Progenitor cell of endocrine pancreas (in vitro differentiated cells): ENCODE measurements at places on chromosomes 13 and 19. TPM values are rescaled to one million over a fixed set of nuclear protein-coding genes. Genes with fewer than 3 reads are reported as not detected.

The CEACAM20 gene
- not detected in 2 replicates for total RNA-seq

DNA sequence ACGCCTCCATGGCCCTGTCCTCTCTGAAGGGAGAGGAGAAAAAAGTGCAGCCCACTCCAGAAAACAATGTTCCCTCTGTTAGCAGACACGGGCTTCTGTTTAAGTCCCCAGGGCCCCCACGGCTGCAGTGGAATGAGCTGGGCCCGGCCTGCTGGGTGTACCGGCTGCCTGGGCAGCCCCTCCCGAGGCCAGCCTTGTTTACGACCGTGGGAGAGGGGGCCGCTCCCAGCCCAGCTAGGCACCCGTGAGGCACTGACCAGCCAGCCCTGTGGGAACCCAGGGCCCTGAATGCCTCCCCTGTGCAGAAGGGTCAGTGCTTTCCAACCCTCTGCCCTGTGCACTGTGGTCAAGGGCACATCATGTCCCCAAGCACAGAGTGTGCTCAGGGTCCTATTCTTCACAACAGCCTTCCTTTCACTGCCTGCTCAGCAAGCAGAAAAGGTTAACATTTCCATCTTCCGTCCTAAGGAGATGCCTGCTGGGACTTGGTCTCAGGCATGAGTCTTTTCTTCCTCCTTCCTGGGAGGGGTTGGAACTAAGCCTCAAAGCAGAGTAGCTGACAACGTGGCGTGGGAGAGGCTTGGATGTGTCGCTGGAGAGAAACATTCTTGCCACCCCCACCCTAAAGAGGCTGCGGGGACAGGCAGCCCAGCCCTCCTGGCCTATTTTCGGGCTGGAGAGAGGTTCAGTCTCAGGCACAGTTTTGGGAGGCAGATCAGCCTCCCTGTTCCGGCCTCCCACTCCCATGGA lies 90.1 kb downstream of the RGCC start:
- no peak for DNase-seq

DNA sequence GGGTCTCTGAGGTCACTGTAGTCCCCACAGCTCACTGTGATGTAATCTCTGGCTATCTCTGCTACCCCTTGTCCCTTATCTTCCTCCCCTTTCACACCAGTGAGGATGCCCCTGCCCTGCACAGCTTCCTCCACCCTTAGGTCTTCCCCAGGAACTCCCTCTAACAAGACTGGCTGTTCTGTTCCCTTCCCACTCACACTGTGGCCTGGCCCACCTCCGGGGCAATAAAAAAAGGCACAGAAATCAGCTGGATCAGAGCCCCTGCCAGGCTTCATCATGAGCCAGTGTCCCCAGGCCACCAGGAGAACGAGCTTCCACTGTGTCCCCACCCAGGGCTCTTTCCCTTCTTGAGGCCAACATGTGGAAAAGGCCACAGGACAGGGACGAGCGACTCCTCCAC lies 4.6 kb downstream of the CEACAM3 start:
- no peak for DNase-seq

DNA sequence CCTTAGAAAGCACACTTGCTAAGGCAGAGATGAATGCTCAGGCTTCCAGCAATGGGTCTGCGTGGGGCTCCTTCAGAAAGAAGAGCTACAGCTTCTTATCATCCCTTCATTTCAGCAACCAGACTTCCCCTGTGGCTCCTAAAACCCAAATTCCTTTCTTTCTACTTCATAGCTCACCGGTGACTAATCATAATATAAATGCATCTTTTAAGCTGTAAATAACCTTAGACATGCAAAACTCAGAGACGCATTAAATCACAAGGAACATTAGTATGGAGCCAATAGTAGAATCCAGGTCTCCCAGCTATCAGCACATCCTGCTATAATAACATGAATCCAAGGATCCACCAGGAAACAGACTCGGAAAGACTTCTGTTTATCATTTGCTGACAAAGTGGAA lies 375.6 kb downstream of the COG6 start:
- no peak for DNase-seq

GRCh38 chr19:55251341-55252081 lies 7.3 kb downstream of the PPP6R1 start:
- no peak for DNase-seq

DNA sequence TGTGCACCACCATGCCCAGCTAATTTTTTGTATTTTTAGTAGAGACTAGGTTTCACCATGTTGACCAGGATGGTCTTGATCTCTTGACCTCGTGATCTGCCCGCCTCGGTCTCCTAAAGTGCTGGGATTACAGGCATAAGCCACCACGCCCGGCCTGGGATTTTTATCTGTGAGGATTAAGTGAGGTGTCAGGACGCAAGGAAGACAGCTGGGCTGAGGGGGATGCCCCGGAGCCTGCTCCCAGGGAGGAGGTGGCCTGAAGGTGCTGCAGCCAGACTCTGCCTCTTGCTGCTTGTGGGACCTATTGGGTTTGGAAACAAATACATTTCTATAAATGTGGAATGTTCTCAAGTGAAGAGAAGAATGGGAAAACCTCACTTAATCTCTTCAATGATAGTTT lies 131.6 kb downstream of the OLFM4 start:
- no peak for DNase-seq

The KASH5 gene
- total RNA-seq, result not detected in 2 replicates

- no peak for DNase-seq
These were observed 4.4 kb downstream of the BCAT2 start for GRCh38 chr19:48806518-48806817.

The ARL11 gene
- total RNA-seq, result 0.10 TPM in 1 of 2 replicates, not detected in the other

DNA sequence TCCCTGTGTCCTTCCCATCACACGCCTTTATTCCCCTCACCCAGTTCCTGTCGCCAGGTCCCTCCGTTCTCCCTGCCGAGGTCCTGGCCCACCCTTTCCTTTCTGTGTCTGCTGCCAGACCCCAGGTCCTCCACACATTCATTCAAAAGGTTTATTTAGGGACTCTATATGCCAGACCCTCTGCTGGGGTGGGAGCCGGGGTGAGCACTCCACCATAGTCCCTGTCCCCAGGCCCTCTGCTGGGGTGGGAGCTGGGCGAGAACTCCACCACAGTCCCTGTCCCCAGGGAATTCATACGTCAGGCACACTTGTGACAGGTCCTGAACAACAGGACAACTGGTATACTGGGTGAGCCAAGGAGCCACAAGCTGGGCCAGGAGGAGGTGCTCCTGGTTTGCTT lies 34.4 kb upstream of the TUBGCP3 start:
- no peak for DNase-seq

The SACS gene
- total RNA-seq, result 7.1 and 9.3 TPM in 2 replicates

GRCh38 chr19:40542202-40542859 lies 34.3 kb upstream of the SHKBP1 start:
- no peak for DNase-seq

GRCh38 chr13:101416181-101417042 lies at the start of gene NALCN:
NALCN (minus strand) TSS chr13:101416508; CDS start chr13:101399126, 17,382 bp downstream.
- DNase-seq, result peak; percentile 21

GRCh38 chr19:18723871-18724377 lies 40.4 kb downstream of the CRTC1 start:
- no peak for DNase-seq

DNA sequence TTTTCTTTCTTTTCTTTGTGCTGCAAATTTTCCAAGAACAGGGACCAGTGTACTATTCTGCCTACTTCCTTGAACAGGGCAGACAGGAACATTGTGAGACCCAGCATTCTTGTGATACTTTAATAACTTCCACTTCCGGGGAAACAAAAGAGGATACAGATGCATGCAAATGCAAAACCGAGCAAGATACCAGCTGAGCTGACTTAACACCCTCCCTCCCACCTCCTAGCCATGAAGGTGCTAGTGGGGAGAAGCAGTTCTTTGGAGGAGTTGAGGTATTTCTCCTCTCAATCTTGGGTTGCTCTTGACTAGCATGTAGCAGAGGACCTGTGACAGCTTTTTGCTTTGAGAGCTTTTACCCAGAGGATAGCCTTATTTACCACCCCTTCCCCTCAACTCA lies 111.2 kb downstream of the KLF5 start:
- DNase-seq, result no peak

DNA sequence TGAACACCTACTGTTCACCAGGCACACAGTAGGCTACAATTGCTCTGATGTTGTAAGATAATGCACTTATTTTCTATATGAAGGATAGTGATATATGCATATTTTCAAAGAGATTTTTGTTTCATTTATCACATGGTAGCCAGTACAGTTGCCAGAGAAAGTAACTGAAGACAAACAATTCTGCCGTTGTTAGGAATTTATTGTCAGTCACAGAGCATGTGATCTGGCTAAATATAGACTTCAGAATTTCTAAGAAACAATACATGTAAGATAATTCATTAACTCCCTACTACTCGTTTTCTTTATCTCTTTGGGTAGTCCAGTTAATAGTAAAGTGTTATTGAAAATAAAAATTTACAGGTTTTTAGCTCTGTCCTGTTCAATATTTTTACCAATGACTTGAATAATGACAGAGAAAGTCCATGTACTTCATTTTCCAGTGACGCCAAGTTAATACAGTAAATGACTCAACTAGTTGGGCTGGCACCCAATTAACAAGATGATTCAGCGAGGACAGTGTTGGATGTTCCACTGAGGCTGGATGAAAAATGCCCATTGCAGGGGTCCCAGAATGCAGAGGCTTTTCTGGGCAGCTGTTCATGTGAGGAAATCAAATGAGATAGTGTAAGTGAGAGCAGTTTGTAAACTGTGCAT lies 35.6 kb downstream of the GJA3 start:
- no peak for DNase-seq

- no peak for DNase-seq
These were observed 3.2 kb upstream of the CXCL17 start for GRCh38 chr19:42445948-42446347.

The ZNF829 gene
- total RNA-seq, result 3.9 and 4.8 TPM in 2 replicates

DNA sequence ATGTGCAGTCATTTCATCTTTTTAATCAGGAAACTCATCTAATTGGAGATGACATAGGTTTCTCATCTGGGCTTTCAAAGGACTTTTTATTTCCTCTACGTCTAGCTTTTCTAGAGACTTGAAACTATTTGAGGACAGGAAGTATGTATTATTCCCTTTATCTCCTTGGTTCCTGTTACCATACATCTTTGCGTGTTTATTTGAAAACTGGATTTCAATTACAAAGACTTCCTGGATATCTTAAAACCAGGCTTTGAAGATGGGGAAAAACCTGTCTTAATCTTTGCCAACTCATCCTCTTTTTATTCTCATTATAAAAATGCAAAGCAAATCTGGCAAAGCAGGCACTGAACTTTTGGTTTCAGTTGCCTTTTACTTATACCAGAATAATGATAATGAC lies 130.5 kb downstream of the LMO7 start:
- no peak for DNase-seq

GRCh38 chr13:110151462-110151861 lies 155.5 kb downstream of the COL4A1 start:
- DNase-seq, result no peak

The KLK15 gene
- not detected in 2 replicates for total RNA-seq

The NLRP7 gene
- not detected in 2 replicates for total RNA-seq

The SYNE4 gene
- 32.8 and 33.2 TPM in 2 replicates for total RNA-seq
